ENCODE measurements at places on chromosomes 12 and 14. TPM values are rescaled to one million over a fixed set of nuclear protein-coding genes. Genes with fewer than 3 reads are reported as not detected.

Gene FOXM1
- total RNA-seq: 16.5 TPM

Gene RHOJ
- total RNA-seq: 65.8 TPM

Gene STXBP6
- 0.04 TPM for total RNA-seq

Gene FAM90A1
- total RNA-seq: 0.11 TPM

Gene BHLHE41
- total RNA-seq: 0.26 TPM

Gene SARNP
- total RNA-seq: 137 TPM

Gene KRT71
- not detected for total RNA-seq

Gene CLEC4C
- total RNA-seq: not detected

Gene NT5DC3
- 4.2 TPM for total RNA-seq

Gene TMEM132D
- not detected for total RNA-seq

Gene SERPINA10
- total RNA-seq: not detected

Gene RNASE2
- total RNA-seq: not detected

Gene LRTM2
- total RNA-seq: not detected

Gene STX2
- 34.5 TPM for total RNA-seq

Gene GALNT16
- 0.11 TPM for total RNA-seq

Gene CACNB3
- total RNA-seq: 20.9 TPM

Gene PZP
- 0.40 TPM for total RNA-seq

Gene PDE3A
- 48.4 TPM for total RNA-seq
